ENCODE measurements at places on chromosomes 13 and 19.

GRCh38 chr19:383922-384798 lies 24.8 kb downstream of the C2CD4C start:
- no peak for DNase-seq

DNA sequence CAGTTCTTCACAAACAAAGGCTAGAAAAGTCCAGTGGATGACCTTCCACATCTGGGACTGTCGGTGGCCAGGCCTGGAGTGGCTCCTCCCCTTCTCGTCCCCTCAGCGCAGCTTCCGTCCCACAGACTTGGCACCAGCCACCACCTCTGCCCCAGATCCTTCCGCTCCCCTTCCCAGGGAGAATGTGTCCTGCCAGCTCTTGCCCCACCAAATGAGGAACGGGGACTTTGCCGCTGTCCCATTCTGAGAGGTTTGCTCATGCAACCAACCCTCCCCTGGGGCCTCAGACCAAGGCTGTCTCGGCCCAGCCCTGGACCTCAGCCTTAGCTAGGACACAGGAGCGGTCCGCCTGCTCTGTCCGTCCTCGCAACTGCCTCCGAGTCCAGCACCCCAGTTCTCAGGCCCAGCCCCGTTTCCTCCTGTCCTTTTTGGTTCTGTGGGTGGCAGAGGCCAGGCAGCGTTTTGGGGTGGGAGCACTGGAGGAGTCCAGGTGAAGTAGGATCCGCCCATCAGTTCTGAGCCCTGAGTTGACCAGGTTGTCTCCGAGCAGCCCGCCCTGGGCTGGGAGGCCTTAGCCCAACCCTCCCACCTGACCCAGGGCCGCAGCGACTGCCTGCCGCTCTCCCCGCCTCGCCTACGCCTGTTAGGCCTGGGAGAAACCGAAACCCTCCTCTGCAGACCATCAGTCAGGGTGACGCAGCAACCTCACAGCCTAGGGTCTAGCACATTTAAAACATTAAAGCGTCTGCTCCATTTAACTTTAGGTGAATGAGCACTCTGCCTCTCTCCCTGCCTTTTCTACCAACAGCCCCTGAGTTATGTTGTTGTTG lies 284.3 kb downstream of the FOXO1 start:
- DNase-seq, result no peak

- DNase-seq, result no peak
Observed at GRCh38 chr13:51283371-51283770, 56.1 kb upstream of the SERPINE3 start.

- no peak for DNase-seq
Observed at GRCh38 chr19:42076380-42076944, 496 bp downstream of the ZNF574 start.

- no peak for DNase-seq
Observed at GRCh38 chr19:14059093-14059480, 2.8 kb downstream of the PALM3 start.

DNA sequence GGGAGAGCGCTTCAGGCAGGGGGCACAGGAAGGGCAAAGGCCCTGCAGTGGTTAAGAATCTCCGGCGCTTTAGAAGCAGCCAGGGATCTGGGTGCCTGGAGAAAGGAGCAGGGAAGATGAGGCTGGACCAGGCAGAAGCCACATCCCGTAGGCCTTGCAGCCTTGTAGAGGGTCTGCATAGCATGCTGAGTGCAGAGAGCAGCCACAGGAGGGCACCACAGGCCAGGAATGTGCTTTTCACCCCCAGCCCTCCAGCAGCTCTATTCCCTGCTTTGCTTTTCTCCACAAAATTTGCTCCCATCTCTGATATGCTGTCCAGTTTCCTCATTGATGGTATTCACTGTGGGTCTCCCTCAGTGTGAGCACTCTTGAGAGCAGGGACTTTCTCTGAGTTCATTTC lies 5.7 kb downstream of the WDR62 start:
- DNase-seq, result no peak

Data from NCI-H1930 (cell line).